ENCODE measurements at places on chromosomes 4 and X. TPM values are rescaled to one million over a fixed set of nuclear protein-coding genes. Genes with fewer than 3 reads are reported as not detected.

Gene NPY5R
- not detected for total RNA-seq

GRCh38 chrX:119007189-119007770 lies 32.9 kb downstream of the LONRF3 start:
- DNase-seq = no peak
- H3K27ac ChIP-seq = no peak overlapping the region
- H3K4me3 ChIP-seq = no peak overlapping the region
- H3K36me3 ChIP-seq = no peaks in the 10 kb centered on the region

- H3K36me3 ChIP-seq = no peaks in the 10 kb centered on the region
- no peak for DNase-seq
- no peaks in the 10 kb centered on the region for H3K27me3 ChIP-seq
- H3K4me1 ChIP-seq = no peaks in the 10 kb centered on the region
- H3K27ac ChIP-seq = no peak overlapping the region
Observed at GRCh38 chrX:154513716-154514115, 2.3 kb downstream of the FAM3A start.

Gene SASH3
- 14.0 TPM for total RNA-seq

DNA sequence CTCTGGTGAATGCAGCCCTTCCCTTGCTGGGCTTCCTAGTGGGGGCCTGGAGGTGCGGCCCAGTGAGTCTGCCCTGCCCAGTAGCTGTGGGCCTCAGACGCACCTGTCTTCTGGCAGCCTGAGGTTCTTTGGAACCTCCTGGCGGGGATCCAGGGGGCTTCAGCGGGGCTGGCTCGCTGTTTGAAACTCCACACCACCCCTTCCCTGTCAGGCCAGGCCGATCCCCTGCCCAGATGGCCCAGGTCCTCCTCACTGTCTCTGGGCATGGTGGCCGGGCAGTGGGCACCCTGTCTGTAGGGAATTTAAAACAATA lies 10.7 kb upstream of the NKX1-1 start:
- H3K27ac ChIP-seq = no peak overlapping the region
- no peak overlapping the region for H3K4me3 ChIP-seq
- H3K36me3 ChIP-seq = no peaks in the 10 kb centered on the region
- H3K27me3 ChIP-seq = peaks cover 4% of the 10 kb centered on the region
- no peak for DNase-seq

DNA sequence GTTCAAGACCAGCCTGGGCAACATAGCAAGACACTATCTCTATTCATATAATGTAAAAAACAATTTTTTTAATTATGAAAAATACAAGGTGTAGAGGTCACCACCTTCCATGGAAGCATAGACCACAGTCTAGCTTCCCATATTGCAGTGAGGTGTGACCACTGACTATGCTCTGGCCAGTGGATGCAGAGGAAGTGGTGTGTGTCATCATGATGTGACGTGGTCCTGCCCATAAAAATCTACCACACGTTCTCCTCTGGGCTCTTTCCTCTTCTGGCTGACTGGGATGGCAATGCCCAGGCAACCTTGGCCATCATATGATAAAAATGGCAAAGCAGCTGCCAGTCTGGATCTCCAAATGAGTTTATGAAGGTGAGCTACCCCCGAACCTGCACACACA lies 65.7 kb downstream of the RBM47 start:
- H3K27me3 ChIP-seq = no peaks in the 10 kb centered on the region
- peaks cover 9% of the 10 kb centered on the region for H3K4me1 ChIP-seq
- H3K27ac ChIP-seq = no peak overlapping the region
- no peak for DNase-seq
- no peaks in the 10 kb centered on the region for H3K36me3 ChIP-seq

- H3K27ac ChIP-seq = no peak overlapping the region
- no peak for DNase-seq
- H3K4me3 ChIP-seq = no peak overlapping the region
- H3K27me3 ChIP-seq = no peaks in the 10 kb centered on the region
- no peaks in the 10 kb centered on the region for H3K4me1 ChIP-seq
Observed at GRCh38 chr4:20764366-20764992, 64.2 kb downstream of the PACRGL start.

Gene SULT1B1
- 1.7 TPM for total RNA-seq

DNA sequence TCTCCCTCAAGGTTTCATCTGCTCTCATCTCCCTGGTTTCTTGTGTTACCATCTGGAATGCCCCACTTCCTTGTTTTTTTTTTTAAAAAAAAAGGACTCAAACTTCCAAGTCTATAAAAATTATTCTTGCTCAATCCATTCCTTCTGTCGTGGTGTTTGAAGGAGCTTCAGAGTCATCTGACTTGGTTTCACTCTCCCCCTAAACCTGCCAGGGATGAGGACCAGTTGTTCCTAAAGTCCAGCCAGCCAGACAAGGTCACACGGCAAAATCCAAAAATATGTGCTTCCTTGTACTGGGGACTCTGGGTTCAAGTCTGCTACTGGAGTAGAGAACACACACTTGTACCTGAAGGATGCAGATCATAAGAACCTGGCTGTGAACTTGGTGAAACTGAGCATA lies 84.5 kb upstream of the GPM6B start:
- no peaks in the 10 kb centered on the region for H3K36me3 ChIP-seq
- DNase-seq = no peak
- no peak overlapping the region for H3K4me3 ChIP-seq
- H3K27ac ChIP-seq = no peak overlapping the region

GRCh38 chr4:129264008-129264657 lies 168.2 kb downstream of the C4orf33 start:
- no peaks in the 10 kb centered on the region for H3K36me3 ChIP-seq
- H3K27ac ChIP-seq = no peak overlapping the region
- no peaks in the 10 kb centered on the region for H3K4me1 ChIP-seq
- no peak overlapping the region for H3K4me3 ChIP-seq
- H3K27me3 ChIP-seq = no peaks in the 10 kb centered on the region
- no peak for DNase-seq

Gene COPS4
- total RNA-seq = 18.7 TPM

DNA sequence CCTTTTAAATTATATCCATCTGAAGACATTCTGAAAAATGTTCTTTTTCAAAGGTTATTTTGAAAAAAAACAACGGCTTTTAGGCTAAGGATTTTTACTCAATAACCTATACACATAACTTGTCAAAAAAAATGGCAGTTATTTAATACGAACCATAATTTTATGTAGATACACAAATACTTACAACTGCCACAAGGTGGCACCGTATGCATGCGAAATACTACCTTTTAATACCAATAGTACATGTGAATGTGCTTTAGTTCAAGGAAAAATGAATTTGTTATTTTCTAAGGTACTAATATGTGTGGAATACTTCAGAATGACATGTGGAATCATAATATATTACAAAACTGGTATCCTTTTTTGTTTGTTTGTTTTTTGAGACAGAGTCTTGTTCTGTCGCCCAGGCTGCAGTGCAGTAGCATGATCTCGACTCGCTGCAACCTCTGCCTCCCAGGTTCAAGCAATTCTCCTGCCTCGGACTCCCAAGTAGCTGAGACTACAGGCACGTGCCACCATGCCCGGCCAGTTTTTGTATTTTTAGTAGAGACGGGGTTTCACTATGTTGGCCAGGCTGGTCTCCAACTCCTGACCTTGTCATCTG lies 4.6 kb upstream of the MAD2L1 start:
- H3K27me3 ChIP-seq = no peaks in the 10 kb centered on the region
- DNase-seq = no peak
- peaks cover 19% of the 10 kb centered on the region for H3K4me1 ChIP-seq
- no peak overlapping the region for H3K4me3 ChIP-seq

Gene SSX2B
- total RNA-seq = not detected

DNA sequence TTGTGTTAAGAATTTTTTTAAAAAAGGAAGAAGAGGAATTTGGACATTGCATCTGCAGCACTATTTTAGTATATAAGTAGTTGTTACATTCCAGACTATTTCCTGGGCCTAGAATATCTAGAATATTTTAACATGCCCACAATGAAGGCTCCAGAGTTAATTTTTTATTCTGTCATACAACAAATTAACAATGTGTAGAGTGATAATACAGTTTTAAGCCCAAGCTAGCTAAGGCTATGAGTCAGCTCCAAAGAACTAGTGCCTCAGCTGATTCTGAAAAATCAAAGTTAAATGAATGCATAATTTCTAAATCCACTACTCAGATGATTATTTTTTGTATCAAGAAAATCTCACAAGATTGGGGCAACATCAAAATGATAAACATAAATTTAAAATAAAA lies 231.4 kb downstream of the PRDM5 start:
- DNase-seq = no peak
- no peak overlapping the region for H3K4me3 ChIP-seq
- H3K27me3 ChIP-seq = no peaks in the 10 kb centered on the region
- no peaks in the 10 kb centered on the region for H3K36me3 ChIP-seq
- peaks cover 9% of the 10 kb centered on the region for H3K4me1 ChIP-seq
- no peak overlapping the region for H3K27ac ChIP-seq

DNA sequence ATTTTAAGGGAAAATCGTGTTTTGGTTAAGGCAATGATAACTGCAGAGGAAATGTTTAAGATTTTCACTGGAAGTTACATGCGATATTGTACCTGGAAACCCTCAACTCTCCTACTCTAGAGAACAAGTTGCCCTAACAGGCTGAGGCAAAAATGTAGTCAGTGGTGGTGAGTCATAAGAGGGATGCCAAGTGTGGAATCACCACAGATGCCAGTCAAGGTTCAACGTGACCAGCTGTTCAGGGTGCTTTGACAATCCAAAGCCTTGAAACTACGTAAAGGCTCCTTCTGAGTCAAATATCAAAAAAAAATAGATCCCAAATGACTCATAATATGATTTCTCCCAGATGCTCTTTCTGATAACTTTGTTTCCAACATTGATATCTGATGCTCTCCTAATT lies 77.9 kb upstream of the AFF2 start:
- H3K4me1 ChIP-seq = no peaks in the 10 kb centered on the region
- H3K27ac ChIP-seq = no peak overlapping the region
- DNase-seq = no peak
- H3K36me3 ChIP-seq = no peaks in the 10 kb centered on the region

Gene PHEX
- 0.49 TPM for total RNA-seq

- H3K4me3 ChIP-seq = no peak overlapping the region
- no peaks in the 10 kb centered on the region for H3K27me3 ChIP-seq
- no peaks in the 10 kb centered on the region for H3K4me1 ChIP-seq
- no peak for DNase-seq
- no peaks in the 10 kb centered on the region for H3K36me3 ChIP-seq
- no peak overlapping the region for H3K27ac ChIP-seq
Observed at GRCh38 chrX:39941332-39941920, 156.3 kb downstream of the BCOR start.

DNA sequence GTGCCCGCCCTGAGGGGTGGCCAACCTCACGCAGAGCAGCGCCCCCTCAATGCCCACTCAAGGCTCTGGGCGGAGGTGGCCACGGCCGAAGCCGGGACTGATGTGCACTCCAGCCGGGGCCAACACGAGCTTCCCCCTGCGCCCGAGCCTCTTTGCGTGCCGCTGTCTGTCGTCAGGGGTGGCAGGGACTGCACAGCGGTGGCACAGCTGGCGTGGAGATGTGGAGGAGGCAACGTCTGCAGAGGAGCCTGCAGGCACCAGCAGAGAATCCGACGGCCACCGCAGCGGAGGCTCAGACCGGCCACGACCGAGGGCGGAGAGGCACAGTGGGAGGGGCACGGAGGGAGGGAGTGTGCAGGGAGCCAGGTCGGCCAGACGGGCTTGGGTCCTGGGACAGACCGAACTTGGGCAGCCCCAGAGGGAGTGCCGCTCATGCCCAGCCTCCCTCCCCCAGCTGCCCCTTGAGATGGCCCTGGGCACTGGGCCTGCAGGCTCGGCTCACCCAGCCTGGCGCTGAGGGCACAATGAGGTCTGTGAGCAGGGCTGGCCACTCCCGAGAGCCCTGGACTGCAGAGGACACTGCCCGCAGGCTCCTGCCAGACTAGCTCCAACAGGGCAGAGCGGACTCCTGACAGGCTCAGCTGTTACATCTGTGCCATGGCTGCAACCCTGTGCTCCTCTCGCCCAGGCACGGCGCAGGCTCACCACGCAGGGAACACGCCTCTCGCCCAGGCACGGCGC lies 46.5 kb upstream of the CPLX1 start:
- H3K36me3 ChIP-seq = peaks cover 76% of the 10 kb centered on the region
- no peak for DNase-seq
- no peak overlapping the region for H3K27ac ChIP-seq
- no peak overlapping the region for H3K4me3 ChIP-seq
- H3K27me3 ChIP-seq = no peaks in the 10 kb centered on the region
- no peaks in the 10 kb centered on the region for H3K4me1 ChIP-seq

- H3K27ac ChIP-seq = no peak overlapping the region
- DNase-seq = no peak
- H3K4me3 ChIP-seq = no peak overlapping the region
- no peaks in the 10 kb centered on the region for H3K27me3 ChIP-seq
- no peaks in the 10 kb centered on the region for H3K4me1 ChIP-seq
- H3K36me3 ChIP-seq = no peaks in the 10 kb centered on the region
Observed at GRCh38 chr4:150773032-150773431, 191.1 kb downstream of the MAB21L2 start.

GRCh38 chrX:108447303-108447702 lies 7.7 kb downstream of the COL4A5 start:
- H3K4me1 ChIP-seq = no peaks in the 10 kb centered on the region
- DNase-seq = no peak
- H3K4me3 ChIP-seq = no peak overlapping the region
- no peak overlapping the region for H3K27ac ChIP-seq

GRCh38 chr4:159768016-159768415 lies 665.1 kb downstream of the RAPGEF2 start:
- no peak overlapping the region for H3K4me3 ChIP-seq
- no peaks in the 10 kb centered on the region for H3K36me3 ChIP-seq
- no peaks in the 10 kb centered on the region for H3K27me3 ChIP-seq
- no peak for DNase-seq
- no peaks in the 10 kb centered on the region for H3K4me1 ChIP-seq

Gene CLIC2
- 15.5 TPM for total RNA-seq

- H3K4me1 ChIP-seq = no peaks in the 10 kb centered on the region
- H3K27me3 ChIP-seq = no peaks in the 10 kb centered on the region
- no peak for DNase-seq
- H3K4me3 ChIP-seq = no peak overlapping the region
Observed at GRCh38 chr4:30207389-30207788, 512.8 kb upstream of the PCDH7 start.

Gene FAM184B
- not detected for total RNA-seq

DNA sequence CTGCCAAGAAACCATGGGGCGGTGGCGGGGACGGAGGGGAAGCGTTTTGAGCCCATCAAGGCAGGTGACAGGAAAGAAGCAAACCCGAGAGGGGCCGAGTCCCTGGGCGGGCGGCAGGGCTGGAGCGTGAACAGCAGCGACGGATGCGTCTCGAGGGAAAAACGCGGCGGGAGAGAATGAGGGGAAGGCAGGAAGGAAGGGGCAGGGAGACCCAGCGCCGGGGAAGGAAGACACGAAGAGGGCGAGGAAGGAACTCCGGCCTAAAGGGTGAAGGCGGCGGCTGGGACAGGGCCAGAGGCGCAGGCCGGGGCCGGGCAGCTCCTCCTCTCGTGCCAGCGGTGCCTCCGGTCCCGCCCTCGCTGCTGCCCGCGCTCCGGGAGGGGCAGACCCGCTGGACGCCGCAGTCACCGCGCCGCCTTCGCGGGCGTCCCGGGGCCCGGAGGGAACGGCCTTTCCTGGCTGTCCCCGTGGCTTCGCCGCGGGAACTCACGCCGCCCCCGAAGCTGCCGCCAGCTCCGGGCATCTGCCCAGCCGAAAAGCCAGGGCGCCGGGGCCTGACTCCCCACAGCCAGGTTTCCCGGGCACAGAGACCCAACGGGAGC lies 751 bp upstream of the RGS12 start:
- DNase-seq = no peak
- H3K4me3 ChIP-seq = peak overlapping the region; percentile 97
- peak overlapping the region; percentile 92 for H3K27ac ChIP-seq
- no peaks in the 10 kb centered on the region for H3K27me3 ChIP-seq
- H3K36me3 ChIP-seq = no peaks in the 10 kb centered on the region

All from vagina (tissue), 2 donors.